Cerebellum (tissue), 4 donors: ENCODE measurements at places on chromosomes 5 and 9. TPM values are rescaled to one million over a fixed set of nuclear protein-coding genes. Genes with fewer than 3 reads are reported as not detected.

GRCh38 chr5:132500931-132501628 is 10.5 kb upstream of the IRF1 start:
- peak; percentile 38 for DNase-seq

DNA sequence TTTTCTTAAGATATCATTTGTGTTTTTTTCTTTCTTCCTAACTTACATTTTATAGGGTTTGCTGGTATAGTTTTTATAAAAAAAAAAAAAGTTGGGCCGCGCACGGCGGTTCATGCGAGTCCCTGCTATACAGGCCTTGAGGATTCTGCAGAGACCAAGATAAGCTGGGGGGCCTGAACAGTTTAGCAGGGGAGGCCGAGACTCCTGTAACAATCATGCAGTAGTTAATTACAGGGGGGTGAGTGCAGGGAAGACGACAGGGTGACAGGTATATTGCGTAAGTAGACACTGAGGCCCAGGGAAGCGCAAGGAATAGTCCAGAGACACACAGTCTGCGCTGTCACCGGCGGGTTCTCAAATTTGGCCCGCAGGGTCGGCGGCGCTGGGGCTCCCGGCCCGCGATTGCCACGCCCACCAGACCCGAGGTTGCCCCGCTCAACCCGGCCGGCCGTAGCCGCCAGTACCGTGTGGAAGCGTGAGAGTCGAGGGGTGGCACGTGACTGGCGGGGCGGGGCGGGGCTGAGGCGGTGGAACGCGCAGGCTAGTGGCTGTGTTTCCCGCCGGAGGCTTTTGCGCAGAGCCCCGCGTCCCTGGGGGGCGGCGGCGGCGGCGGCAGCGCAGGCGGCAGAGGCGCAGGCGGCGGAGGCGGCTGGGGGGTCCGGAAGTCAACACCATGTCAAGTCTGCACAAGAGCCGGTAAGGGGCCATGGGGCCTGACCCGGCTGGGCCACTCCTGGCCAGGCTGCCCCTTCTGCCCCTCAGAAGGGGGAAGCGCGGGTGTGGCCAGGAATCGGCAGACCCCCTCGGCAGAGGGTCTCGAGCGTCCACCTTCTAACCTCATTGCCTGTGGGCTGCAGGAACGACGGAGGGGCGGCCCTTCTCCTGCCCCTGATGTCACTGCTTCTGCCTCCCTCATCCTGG is at the start of gene TBC1D13:
TBC1D13 (plus strand) TSS at position 573 of the 921 bp plus-strand sequence; CDS start at position 674, 101 bp downstream.
- peak; percentile 94 for DNase-seq

DNA sequence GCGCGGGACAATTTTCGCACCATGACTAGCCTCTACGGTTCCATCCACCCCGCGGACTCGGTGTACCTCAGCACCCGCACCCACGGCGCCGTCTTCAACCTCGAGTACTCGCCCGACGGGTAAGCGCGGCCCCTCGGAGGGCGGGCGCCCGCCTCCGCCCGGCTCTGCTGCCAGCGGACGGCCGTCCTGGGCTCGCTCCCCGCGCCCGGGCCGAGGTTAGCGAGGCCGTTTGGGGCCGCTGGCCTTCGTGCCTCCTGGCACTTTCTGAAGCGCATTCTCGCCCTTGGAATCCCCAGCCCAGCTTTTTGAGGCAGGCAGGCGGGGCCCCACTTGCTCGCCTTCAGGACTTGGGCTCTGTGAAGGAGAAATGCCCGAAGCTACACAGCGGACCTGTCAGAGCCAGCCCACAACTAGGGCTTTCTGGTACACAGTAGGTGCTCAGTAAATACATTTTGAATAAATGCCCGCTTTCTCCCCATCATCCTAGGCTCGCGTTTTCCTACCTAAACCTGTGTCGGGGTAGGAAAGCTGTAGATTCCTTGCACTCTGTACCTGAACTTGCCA is 772 bp downstream of the DCAF10 start:
- DNase-seq: no peak

GRCh38 chr9:96649620-96650324 is 5.3 kb downstream of the PRXL2C start:
- no peak for DNase-seq

- DNase-seq: peak; percentile 7
These were observed 373.6 kb downstream of the ADGRV1 start for GRCh38 chr5:90932052-90932699.

DNA sequence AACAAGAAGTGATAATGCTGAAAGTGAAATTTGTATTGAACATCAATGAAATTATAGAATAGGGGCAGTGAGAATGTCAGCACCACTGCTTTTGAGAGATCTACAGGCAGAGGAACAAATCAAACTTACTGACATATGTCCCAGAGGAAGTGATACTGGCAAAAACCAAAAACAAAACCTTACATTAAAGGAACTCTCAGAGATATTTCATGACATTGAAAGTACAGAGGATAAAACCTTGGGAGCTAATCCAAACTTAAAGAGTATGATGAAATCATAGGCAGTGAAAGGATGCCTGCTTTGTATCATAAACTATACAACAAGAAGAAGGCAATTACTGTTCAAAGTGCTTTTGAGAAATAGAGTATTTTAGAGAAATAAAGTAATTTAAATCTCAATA is 90.4 kb upstream of the SV2C start:
- no peak for DNase-seq

COL15A1 gene
- 23.2 TPM for total RNA-seq

DNA sequence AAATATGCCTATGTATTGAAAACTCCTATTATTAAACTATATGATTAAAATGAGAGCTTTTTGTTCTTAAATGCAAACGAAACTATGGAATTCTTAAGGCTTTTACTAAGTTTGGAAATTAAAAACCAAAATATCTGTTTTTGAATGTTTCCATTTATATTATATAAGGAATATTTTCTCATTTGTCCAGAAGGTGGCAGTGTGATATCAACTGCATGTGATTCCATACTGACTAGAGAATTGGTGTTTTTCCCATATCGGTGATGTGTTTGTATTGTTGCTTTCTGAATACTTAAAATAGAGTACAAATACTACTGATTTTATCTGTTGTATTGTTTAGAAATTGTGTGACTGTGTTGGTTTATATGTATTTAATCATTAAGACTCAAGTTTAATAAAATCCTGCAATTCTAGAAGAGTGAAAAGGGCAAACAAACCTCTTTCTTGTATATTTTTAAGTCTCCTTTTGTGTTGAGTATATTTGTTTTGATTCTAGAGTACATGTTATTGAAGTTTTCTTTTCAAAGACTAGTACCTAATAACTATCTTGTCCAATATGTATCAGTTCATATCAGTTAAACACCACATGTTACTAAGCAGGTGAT is 320.8 kb downstream of the CCDC171 start:
- DNase-seq: peak; percentile 41

GRCh38 chr9:18036422-18037187 is 437.3 kb upstream of the ADAMTSL1 start:
- no peak for DNase-seq

- DNase-seq: peak; percentile 65
These were observed 61.8 kb downstream of the SPATA31C2 start for GRCh38 chr9:88076286-88077070.
